Stimulated activated memory B cell treated with anti-CD40 and anti-IgM and Interleukin-4, amounts not matched to agents 10 μg/mL and 1 μg/mL and 100 μg/mL, for 72 hours (primary cell): ENCODE measurements at places on chromosomes 5 and 9.

DNA sequence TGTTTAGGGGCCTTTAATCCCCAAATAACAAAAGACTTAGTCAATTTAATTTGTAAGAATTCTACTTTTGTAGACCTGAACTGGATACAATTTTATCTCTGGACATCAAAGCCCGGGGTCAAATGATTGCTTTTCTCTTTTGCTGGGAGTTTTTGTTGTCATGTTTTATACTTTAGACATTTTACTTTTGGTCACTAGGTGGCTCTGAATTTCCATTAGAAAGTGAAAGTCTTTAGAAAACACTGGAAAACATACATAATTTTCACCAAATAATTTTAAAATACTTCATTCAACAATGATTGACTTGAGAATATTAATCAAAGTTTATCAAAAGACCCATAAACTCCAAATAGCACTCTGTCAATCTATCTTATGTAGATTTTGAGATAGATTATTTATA, 2.8 kb upstream of the PCA3 start:
- ATAC-seq: no peak

- no peak for ATAC-seq
Measured at GRCh38 chr9:131382850-131383729, 10.8 kb upstream of the PRRC2B start.

- ATAC-seq: no peak
Measured at GRCh38 chr5:160359242-160359641, 11.2 kb downstream of the C1QTNF2 start.

DNA sequence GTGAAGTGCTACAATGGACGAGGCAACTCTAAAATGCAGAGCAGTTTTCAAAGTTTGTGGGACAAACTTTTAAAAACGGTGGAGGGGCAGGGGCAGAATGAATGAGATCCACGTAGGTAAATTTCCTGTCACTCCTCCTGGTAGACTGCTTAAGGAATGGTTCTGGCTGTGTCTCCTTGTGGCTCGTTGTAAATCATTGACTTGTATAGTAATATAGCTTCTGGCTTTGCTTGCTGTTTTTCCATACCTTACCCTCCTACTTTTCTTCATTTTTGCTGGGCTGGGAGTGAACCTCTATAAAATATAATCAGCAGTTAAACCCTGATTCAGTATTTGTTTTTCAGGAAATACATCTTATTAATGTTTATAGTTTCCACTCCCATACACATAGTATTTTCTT, 235.7 kb downstream of the TUSC1 start:
- no peak for ATAC-seq

- ATAC-seq: no peak
Measured at GRCh38 chr5:32638309-32638708, 53.0 kb downstream of the SUB1 start.

- ATAC-seq: no peak
Measured at GRCh38 chr5:86570427-86571083, 47.2 kb upstream of the COX7C start.

DNA sequence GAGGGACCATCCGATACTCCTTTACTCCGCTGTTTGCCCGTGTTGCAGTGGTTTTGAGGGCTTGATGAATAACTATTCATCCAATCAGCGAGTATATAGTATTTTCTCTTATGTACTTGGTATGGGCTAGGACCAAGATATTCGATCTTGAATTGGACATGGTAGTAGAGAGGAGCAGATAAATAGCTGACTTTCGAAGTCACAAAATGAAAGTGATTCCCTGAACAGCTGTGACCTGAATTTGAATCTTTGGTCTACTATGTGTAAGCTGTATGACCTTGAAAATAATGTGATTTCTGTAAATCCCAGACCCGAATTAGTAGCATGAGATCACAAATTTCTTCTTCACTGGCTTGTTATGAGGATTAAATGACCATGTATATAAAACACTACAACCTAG, 134.4 kb downstream of the TUSC1 start:
- no peak for ATAC-seq

DNA sequence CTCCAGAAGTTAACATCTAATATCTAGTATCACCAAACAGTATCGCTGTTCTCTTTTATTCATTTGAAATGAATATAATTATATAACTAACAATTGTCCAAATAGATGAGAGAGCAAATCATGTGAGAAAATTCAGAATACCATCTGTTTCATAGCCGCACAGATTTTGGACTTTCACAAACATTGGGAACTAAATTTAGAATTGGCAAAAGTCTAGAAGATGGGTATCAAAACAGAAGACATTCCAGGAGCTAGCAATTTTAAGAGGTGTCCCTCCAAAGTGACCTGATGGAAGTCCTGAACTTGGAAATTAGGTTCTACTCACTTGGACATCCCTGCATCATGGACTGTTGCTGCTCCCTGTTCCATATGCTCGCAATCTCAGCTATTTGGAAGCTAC, 57.0 kb upstream of the FSD1L start:
- ATAC-seq: no peak

DNA sequence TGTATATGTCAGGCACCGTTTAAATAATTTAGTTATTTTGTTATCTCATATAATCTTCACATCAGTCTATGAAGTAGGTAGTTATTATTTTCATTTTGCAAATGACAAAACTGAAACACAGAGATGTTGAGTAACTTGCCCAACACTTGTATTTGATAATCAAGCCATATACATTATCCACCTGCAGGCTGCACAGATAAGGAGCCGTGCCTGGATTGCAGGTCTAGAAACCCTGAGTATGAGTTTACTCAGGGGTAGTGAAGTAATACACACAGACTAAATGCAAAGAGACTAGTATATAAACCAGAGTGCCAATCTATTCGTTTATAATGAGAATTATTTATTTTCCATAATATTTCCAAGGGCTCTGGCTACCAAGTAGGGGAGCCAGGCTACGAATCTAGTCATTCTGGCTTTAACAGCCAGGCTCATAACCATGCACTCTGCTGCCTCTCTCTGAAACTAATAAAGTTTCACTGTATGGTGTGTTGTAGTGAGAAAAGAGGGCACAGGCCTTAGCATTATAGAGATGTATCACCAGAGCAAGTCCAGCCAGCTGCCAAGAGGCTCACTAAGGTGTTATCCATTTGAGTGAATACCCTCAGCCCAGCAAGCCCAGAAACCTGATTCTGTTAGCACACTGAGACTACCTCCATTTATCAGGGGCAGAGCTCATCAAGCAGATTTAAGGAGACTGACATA, 4.5 kb downstream of the HEMGN start:
- no peak for ATAC-seq

DNA sequence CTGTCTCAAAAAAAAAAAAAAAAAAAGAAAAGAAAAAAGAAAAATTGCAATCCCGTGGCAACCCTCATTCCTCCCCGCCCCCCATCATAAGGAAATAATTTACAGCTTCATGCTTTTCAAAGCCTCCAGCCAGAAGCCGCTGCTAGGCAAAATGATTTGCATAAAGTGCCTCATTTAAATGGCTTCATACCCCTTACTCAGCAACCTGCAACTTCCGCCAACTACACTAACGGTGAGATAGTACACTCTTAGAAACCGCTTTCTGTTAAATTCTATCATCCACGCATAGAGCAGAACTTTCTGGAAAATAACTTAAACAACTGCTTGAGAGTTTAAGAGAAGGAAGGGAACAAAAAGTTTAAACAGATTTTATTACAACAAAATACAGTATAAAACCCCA, 17.8 kb downstream of the SERINC5 start:
- no peak for ATAC-seq

GRCh38 chr9:130912932-130913598, 16.5 kb upstream of the QRFP start:
- ATAC-seq: no peak

DNA sequence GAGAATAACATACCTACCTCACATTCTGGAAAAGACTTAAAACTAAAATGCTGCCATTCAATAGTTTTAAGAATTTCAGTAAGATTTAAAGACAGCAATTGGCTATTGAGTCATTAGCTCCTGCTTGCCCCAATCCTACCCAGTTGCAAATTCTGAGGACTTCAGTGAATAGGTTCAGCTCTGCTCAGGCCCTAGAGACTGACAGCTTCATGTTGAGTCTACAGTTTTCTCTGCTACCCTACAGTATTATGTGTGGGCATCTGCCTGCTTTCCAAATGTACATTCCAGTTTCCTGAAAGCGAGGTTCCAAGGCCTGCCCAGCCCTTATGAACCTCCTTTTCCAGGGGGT, 61.5 kb downstream of the ARSB start:
- no peak for ATAC-seq

DNA sequence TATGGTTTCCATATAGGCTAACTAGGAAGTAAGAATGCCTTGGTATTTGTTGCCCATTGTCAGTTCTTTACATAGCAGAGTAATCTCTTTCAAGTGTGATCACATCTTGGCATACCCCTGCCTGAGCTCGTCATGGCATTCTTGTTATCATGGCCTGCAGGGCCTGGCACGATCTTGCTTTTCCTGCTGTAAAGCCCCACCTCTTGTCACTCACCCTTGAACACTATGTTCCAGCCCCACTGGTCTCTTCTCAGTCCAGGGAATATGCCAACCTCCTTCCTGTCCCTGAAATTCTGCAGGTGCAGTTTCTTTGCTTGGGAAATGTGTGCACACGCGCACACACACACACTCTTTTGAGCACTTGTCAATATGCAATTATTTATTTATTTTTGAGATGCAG, 250.2 kb upstream of the DMRT1 start:
- no peak for ATAC-seq

- no peak for ATAC-seq
Measured at GRCh38 chr5:16926417-16926816, 9.7 kb downstream of the MYO10 start.

DNA sequence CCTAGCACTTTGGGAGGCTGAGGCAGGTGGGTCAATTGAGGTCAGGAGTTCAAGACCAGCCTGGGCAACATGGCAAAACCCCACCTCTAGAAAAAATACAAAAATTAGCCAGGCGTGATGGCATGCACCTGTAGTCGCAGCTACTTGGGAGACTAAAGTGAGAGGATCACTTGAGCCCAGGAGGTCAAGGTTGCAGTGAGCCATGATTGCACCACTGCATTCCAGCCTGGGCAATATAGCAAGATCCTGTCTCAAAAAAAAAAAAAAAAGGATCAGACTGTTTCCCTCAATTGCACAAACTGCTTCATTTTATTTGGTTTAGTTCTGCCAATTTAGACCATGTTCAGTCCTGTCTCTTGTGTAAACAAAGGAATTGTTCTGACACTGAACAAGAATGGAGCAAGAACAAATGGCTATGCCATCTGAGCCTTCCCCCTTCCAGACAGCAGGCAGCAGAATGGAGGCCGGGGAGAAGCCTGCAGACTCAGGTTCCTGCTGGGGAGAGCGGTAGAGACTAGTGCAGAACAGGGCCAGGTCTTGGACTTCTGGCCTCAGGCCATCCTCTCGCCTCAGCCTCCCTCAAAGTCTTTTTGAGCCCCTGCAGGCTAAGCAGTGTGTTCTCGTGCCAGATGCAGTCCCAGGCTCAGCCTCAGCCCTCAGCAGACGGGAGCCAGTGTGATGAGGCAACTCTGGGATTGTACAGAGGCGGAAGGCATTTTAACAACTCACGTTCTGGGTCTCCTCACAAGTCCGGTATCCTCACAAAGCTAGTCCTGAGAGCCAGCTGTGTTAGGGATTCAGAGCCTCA, 18.2 kb downstream of the HNRNPH1 start:
- ATAC-seq: no peak

GRCh38 chr5:42235837-42236236, 187.4 kb upstream of the GHR start:
- no peak for ATAC-seq

DNA sequence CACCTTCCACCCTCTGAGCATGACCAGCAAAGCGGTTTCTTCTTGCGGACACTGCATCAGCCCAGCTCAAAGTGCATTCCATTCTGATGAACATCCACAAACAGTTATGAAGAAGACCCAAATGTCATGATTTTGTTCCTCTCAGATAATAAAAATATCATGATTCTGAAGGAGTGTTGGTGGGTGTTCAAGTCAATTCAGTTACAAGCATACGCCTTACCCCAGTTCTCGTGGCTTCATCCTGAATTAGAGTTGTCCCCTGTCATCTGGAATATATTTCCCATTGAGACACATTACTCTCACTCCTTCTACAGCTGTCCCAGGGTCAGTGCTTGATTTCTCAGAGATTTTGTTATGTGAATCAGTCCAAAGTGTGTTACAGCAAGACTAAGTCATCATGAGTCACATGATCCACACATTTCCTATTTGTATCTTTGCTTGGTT, 325.4 kb downstream of the RFX3 start:
- no peak for ATAC-seq

GRCh38 chr5:170121321-170121720, 15.6 kb downstream of the FOXI1 start:
- ATAC-seq: no peak

DNA sequence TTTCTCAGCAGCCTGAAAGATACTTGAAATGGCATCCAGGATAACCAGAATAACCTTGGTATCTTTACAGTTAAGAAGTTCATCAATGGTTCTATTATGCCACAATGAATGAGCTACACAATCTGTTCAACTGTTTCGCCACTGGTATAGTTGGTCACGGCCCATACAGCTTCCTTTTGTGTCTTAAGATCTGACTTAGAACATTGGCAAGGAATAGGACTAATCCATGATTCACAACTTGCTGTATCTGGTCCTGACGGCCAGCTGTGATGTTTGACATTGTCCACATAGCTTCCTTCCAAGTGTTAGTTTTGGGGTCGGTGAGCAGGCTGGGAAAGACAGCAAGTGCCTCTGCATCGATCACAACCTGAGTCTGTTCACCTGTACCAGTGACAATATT, 113.3 kb upstream of the RAD23B start:
- ATAC-seq: no peak

GRCh38 chr5:132363431-132364112, 5.9 kb upstream of the SLC22A5 start:
- no peak for ATAC-seq

DNA sequence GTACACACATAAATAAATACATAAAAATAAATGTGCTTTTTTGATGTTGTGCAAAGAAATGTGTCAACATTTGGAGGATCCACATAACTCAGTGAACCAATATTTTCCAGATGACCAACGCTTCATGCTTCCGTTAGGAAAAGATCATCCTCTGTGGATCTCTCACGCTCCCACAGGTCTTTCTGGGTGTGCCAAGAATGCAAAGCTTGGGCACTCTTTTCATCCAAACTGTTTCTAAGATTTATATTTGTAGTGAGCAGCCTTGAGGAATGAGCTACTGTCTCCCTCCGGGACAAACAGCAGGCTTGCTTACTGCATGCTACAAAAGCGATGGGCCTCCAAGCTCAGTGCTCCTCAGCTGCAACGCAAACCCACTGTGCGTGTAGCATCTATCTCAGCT, 46.2 kb upstream of the RUFY1 start:
- ATAC-seq: no peak
